ENCODE measurements at places on chromosomes 1 and 21.

- DNase-seq = no peak
Measured at GRCh38 chr1:154799188-154799587, 70.9 kb downstream of the KCNN3 start.

- no peak for DNase-seq
Measured at GRCh38 chr21:46061950-46062349, 36.0 kb upstream of the COL6A2 start.

GRCh38 chr1:201384406-201384782 is 6.9 kb upstream of the TNNT2 start:
- DNase-seq = no peak

DNA sequence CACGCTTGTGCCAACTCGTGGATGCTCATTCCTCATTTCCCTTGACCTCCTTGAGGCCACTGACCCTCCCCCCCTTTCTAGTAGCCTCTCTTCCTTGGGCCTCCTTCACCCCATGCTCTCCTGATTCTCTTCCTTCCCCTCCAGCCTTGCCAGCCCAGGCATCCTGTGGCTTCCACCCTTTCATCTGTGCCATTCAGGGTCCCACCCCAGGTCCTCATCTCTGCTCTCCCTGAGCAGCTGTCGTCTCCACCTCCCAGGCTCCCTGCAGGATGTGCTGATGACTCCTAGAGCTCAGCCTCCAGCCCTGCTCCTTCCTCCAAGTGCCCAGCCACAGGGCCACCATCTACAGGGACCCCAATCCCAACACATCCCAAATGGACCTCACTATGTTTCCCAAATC is 197.4 kb downstream of the GRIK3 start:
- DNase-seq = no peak

DNA sequence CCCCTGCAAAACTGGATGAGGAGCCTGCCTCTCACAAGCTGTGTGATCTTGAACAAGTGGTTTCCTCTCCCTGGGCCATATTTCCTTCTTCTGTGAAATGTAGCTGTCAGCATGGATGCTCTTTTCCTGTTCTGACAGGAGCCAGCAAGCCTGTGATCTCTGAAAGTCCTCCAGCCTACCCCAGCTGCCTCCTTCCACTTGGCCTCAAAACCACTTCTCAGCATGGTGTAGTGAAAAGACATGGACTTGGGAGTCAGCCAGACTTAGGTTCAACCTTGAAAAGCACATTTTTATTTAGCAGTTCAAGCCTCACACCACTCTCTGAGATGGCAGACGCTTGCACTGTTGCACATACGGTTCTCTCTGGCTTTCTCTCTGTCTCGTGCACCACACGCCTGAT is 292.9 kb upstream of the DUSP10 start:
- DNase-seq = no peak

DNA sequence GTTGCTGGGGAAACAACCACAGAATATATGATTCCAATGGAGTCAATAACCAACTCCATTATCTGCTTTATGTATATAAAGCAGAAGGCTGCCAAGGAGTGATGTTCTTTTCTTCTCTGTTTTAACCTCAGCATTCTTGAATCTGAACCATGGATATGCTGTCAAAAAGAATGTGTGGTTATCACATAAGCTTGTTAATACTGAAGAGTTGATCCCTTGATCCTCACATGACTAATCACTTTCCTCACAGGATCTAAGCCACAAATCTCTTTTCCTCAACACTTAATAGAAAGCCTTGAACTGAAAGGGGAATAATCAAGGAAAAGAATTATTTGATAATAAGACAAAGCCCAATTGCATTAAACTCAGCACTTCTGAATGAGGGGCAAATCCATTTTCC is 271.3 kb upstream of the KIAA0040 start:
- DNase-seq = no peak

DNA sequence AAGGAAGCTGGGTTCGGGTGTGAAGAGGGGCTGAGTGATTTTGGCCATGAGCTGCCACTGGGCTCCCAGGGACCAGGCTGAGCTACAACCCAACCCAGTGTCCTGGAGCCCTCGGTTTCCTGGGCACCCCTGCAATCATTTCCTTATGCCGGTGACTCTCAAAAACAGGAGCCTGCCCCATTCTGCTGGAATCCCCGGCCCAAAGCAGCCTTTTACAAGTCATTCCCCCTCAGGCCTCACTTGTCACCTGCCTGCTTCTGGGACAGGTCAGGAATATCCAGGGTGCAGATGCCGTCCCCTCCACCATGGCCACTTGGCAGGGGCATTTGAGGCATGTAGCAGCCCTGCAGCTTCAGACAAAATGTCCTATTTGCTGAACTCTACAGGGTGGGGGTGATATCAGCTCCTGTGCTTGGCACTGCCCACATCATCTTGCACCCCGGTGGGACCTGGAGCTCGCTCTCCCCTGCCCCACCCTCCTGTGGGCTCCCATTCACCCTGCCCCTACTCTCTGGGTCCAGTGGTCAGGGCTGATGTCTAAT is 30.0 kb downstream of the CDK18 start:
- DNase-seq = no peak

- DNase-seq = no peak
Measured at GRCh38 chr1:96370757-96371156, 350.8 kb upstream of the PTBP2 start.

DNA sequence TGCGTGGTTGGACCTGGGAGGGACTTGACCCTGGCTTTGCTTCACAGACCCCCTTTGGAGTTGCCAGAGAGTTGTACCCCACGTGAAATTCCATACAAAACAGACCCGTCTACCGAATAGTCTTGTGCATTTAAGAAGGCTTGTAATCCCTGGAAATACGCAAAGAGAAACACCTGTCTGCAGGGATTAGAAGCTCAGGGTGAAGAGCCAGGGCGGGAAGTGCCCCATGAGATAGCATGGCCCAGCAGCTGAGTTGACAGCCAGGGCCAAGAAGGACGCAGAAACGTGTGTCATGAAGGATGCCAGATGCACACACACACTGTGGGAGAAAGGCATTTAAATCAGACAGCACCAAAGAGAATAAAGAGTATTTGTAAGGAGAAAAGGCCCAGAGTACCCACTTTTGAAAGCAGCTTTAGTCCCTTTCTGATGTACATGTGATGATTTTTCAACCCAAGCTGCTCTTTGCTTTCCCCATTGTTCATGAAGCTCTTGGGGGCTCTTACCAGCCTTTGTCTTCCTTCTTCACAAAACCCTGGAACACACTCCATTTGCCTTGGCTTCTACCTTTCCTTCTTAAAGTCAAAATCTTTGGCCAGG is 46.6 kb downstream of the PCP4 start:
- DNase-seq = no peak

DNA sequence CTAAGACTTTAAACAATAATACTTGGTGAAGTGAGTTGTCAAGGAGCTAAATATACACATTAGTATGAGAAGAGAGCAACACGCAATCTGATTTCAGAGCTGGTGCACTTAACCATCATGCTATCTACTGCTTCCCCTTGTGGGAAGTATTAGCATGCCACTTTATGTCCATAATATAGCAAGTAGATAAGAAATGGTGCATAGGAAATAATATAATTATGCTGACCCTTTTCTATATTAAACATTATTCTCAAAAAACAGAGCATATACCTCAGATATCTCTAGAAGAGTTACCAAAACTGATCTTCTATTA is 63.4 kb downstream of the MAGI3 start:
- DNase-seq = no peak

DNA sequence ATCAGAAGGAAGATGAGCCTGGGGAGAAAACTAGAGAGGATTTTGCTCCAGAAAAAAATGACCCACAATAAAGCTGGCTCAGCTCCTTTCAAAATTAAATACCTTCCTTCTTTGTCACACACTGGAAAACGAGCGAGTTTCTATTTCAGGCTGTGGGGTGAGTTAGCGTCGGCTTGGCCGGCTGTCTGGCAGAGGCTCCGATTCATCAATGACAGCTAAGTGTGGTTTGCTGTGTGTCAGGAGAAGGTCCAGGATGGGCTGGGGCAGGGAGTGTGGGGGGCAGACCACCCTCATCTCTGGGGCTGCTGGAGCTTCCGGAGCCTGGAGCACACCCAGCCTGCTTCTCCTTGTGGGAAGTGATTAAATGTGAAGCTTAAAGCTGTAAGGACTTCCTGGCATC is 120.2 kb downstream of the ETS2 start:
- no peak for DNase-seq

- no peak for DNase-seq
Measured at GRCh38 chr1:17315542-17316130, 7.6 kb downstream of the PADI4 start.

GRCh38 chr1:155205969-155206593 is 1.6 kb downstream of the THBS3 start:
- no peak for DNase-seq

DNA sequence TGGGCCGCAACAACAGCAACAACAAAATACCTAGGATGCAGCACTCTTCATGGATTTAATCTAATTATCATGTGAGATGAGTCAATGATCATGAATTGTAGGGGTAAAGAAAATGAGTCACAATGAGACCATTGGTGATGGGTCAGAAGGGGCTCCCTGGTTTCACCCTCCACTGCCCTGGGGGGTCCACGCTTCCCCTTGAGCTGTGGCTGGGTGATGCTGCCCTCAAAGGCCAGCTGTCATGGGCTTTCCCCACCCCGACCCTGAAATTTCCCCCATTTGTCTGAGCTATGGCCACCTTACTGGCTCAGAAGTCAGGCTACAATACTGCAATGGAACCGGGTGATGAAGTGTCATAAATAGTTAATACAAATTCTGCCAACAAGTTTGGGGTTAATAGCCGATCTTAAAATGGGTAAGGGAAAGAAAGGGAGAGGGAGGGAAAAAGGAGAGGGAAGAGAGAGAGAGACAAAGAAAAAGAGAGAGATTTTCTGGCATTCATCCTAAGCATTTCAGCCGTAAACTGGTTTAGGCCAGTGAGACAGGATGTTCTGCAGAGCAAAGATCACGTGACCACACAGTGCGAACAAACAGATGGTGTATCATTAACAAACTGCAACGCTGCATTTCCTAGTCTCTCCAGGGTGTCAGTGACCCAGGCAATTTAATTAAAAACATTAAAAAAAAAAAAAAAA is 143.4 kb upstream of the ERRFI1 start:
- peak; percentile 30 for DNase-seq

DNA sequence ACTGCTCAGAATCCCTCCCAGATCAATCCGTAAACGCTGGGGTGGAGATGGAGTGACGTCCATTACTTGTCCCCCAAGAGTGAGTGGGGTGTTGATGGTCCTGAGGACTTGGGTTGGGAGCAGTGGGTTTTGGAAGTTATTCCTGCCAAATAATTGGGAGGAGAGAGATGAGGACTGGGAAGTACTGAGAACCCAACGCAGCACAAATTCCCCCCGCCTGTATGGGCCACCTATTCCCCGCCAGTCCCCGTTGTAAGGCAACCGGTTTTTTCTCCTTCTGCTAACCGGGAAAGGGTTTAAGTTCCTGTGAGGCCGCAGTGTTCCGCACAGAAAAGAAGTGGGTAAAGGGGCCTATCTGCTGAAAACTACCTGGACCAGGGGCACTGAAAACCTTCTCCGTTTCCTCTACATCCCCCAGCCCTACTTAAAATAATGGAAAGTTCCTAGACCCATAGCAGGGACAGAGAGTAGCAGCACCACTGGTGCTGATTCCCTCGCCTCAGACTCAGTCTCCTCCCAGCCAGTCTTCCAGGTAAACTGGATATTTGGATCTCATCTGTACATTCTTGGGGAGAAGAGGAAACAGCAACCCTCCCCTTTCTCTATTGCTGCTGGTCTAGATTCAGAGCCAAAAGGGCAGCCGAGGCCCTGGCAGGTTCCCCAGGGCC is 738 bp downstream of the LURAP1 start:
- no peak for DNase-seq

GRCh38 chr1:157984469-157984868 is 9.0 kb upstream of the KIRREL1 start:
- DNase-seq = no peak

GRCh38 chr1:63871463-63871862 is 97.6 kb downstream of the ROR1 start:
- no peak for DNase-seq

- no peak for DNase-seq
Measured at GRCh38 chr1:221035662-221036153, 156.5 kb downstream of the HLX start.

Data from activated T-cell treated with anti-CD3 and anti-CD28 coated beads for 1 hour (primary cell).